Glomerular endothelial cell (primary cell): ENCODE measurements at places on chromosomes 4 and X. TPM values are rescaled to one million over a fixed set of nuclear protein-coding genes. Genes with fewer than 3 reads are reported as not detected.

The PDK3 gene
- total RNA-seq: 6.4 and 11.4 TPM in 2 replicates

The FTSJ1 gene
- total RNA-seq: 55.6 and 77.5 TPM in 2 replicates

The HNRNPD gene
- 49.4 and 106 TPM in 2 replicates for total RNA-seq

The MAGEA1 gene
- total RNA-seq: not detected in 2 replicates

The ADH1C gene
- total RNA-seq: not detected in 2 replicates

The SLC34A2 gene
- total RNA-seq: not detected in 2 replicates

The DMP1 gene
- not detected in 2 replicates for total RNA-seq

The GABRQ gene
- total RNA-seq: under 0.01 TPM in 1 of 2 replicates, not detected in the other

The PNMA5 gene
- not detected in 2 replicates for total RNA-seq

The PORCN gene
- total RNA-seq: 15.0 and 24.2 TPM in 2 replicates

The SATL1 gene
- total RNA-seq: 0.06 TPM in 1 of 2 replicates, not detected in the other

The MCUB gene
- 59.2 and 109 TPM in 2 replicates for total RNA-seq

The HELT gene
- total RNA-seq: not detected in 2 replicates

The PRPS1 gene
- 27.9 and 29.0 TPM in 2 replicates for total RNA-seq

The TRIM2 gene
- 9.9 and 21.2 TPM in 2 replicates for total RNA-seq

The ETNPPL gene
- total RNA-seq: not detected in 2 replicates

The P2RY10 gene
- not detected in 2 replicates for total RNA-seq

The APLN gene
- 1,464 and 1,492 TPM in 2 replicates for total RNA-seq

The IGSF1 gene
- total RNA-seq: 0.70 and 1.7 TPM in 2 replicates

The OPRPN gene
- total RNA-seq: not detected in 2 replicates

The PPEF2 gene
- not detected in 2 replicates for total RNA-seq

The HOPX gene
- total RNA-seq: 1.8 and 18.3 TPM in 2 replicates

The FGFR3 gene
- 0.05 and 2.1 TPM in 2 replicates for total RNA-seq

The ART3 gene
- 1.2 and 1.4 TPM in 2 replicates for total RNA-seq

The FAM184B gene
- total RNA-seq: not detected in 2 replicates

The KLKB1 gene
- total RNA-seq: 0.15 TPM in 1 of 2 replicates, not detected in the other

The ADH7 gene
- not detected in 2 replicates for total RNA-seq

The VCX2 gene
- total RNA-seq: not detected in 2 replicates

The USP17L19 gene
- total RNA-seq: not detected in 2 replicates

The MAOA gene
- 7.5 and 11.8 TPM in 2 replicates for total RNA-seq
